ENCODE measurements at places on chromosomes 13 and 19.
A peak's percentile ranks its signal among the peaks of the same experiment; 100 is the strongest.

DNA sequence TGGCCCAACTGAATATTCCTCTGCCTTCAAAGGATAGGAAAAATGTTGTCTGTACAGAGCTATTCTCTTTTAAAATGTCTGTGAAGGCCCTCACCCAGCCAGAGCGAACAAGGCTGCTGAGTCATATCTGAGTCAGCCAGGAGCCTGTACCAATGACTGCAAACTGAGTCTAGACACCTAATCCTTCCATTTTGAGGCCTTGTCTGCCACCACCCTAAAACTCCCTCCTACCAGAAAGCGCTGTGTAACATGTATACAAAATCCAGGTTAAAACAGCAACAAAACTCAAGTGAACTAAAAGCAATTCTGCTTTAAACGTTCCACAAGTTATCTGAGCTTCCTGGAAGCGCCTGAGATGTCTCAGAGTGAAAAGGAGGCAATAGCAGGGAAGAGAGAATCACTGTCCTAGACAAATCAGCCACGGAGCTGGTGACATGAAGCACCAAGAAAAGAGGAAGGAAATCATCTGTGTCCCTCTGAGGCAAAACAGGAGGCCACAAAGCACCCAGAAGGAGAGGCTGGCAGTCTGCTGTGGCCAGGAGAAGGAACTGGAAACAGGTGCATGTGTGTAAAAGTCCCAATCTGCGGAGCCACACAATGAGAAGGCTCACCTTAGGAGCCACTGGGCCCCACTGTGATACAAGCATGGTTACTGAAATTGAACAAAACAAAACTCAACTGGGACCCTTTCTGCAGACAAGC lies 10.2 kb downstream of the DHRS12 start:
- H3K36me3 ChIP-seq: peaks cover under 1% of the 10 kb centered on the region
- H3K27ac ChIP-seq: peak overlapping the region; percentile 27
- no peaks in the 10 kb centered on the region for H3K27me3 ChIP-seq
- peak; percentile 85 for DNase-seq
- no peak overlapping the region for H3K4me3 ChIP-seq

- no peak overlapping the region for H3K27ac ChIP-seq
- H3K27me3 ChIP-seq: no peaks in the 10 kb centered on the region
- no peaks in the 10 kb centered on the region for H3K4me1 ChIP-seq
- H3K36me3 ChIP-seq: no peaks in the 10 kb centered on the region
Observed at GRCh38 chr13:82076496-82076895, 1735.6 kb upstream of the SPRY2 start.

GRCh38 chr19:33805313-33805712 lies 8.6 kb downstream of the KCTD15 start:
- H3K4me1 ChIP-seq: peaks cover 13% of the 10 kb centered on the region
- no peak overlapping the region for H3K27ac ChIP-seq
- H3K4me3 ChIP-seq: no peak overlapping the region
- H3K27me3 ChIP-seq: no peaks in the 10 kb centered on the region
- no peaks in the 10 kb centered on the region for H3K36me3 ChIP-seq

GRCh38 chr13:110479648-110480047 lies 81.9 kb downstream of the RAB20 start:
- peaks cover 8% of the 10 kb centered on the region for H3K4me1 ChIP-seq
- no peak for DNase-seq
- H3K27ac ChIP-seq: no peak overlapping the region
- H3K27me3 ChIP-seq: no peaks in the 10 kb centered on the region

DNA sequence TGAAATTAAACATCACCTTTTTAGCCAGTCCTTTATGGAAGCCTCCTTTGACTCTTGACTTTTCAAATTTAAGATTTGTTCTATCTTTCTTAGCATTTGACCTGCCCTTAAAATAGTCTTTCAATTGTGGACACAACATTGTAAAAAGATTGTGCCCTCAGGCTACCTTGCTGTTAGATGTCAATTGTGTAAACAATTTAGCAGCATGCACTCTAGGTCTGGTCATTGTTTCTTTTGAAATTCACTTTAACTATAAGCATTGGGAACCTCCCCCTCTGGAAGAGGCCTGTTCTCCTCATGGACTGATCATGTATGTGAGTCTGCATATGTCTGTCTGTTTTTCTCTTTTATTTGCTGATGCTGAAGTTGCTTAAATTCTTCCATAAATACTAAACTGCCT lies 31.5 kb upstream of the PABPC3 start:
- H3K27ac ChIP-seq: no peak overlapping the region
- H3K36me3 ChIP-seq: no peaks in the 10 kb centered on the region
- H3K4me1 ChIP-seq: peaks cover 1% of the 10 kb centered on the region
- no peak overlapping the region for H3K4me3 ChIP-seq
- H3K27me3 ChIP-seq: peaks cover 31% of the 10 kb centered on the region

GRCh38 chr13:79060216-79060615 lies 345.8 kb downstream of the RBM26 start:
- no peaks in the 10 kb centered on the region for H3K27me3 ChIP-seq
- H3K4me3 ChIP-seq: no peak overlapping the region
- H3K36me3 ChIP-seq: no peaks in the 10 kb centered on the region
- H3K27ac ChIP-seq: no peak overlapping the region
- DNase-seq: no peak

DNA sequence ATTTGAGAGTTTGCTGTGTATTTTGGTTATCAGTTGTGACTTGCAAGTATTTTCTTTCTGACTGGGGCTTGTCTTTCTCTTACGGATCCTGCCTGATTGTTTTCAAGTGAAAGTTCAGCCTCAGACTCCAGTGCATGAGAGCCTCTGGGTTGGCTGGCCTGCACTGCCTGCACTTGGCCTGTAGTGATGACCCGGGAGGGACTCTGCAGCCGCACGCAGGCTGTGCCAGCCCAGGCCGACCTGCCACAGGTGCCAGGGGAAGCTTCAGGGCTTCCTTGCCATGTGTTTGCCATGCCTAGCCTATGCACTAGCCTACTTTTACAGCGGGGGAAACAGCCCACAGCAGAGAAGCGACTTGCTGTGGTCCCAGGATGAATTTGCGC lies 77.0 kb downstream of the KDM4B start:
- DNase-seq: no peak
- H3K4me3 ChIP-seq: no peak overlapping the region

DNA sequence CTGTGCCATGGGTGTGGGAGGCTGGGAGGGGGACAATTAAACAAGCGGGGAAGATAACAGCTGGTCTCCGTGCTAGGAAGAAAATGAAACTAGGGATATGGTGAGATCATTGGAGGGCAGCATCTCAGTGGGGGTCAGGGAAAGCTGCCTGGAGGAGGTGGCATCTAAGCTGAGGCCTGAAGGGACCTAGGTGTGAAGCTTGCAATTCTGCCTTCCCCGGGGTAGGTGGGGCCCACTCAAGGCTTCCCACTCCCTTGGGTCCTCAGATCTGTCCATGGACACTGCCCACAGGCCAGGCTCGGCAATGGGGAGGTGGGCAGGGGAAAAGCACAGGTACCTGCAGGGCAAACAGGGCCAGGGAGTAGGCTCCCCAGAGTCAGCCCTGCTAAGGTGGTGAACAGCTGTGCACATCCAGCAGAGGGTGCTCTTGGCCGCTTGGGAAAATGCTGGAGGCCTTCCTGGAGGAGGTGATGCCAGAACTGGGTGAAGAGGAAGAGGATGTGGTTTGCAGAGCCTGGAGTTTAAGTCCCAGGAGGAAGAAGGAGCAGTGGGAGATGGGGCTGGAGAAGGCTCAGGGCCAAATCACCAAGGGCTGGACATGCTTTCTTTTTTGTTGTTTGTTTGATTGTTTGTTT lies 25.7 kb upstream of the CCNE1 start:
- H3K27ac ChIP-seq: no peak overlapping the region
- DNase-seq: no peak
- H3K4me1 ChIP-seq: no peaks in the 10 kb centered on the region
- peaks cover 7% of the 10 kb centered on the region for H3K27me3 ChIP-seq
- no peak overlapping the region for H3K4me3 ChIP-seq

GRCh38 chr19:10501971-10502523 lies 1.1 kb downstream of the KEAP1 start:
- H3K27ac ChIP-seq: peak overlapping the region; percentile 42
- H3K36me3 ChIP-seq: peaks cover 20% of the 10 kb centered on the region
- peak overlapping the region; percentile 75 for H3K4me3 ChIP-seq
- H3K4me1 ChIP-seq: peaks cover 18% of the 10 kb centered on the region

DNA sequence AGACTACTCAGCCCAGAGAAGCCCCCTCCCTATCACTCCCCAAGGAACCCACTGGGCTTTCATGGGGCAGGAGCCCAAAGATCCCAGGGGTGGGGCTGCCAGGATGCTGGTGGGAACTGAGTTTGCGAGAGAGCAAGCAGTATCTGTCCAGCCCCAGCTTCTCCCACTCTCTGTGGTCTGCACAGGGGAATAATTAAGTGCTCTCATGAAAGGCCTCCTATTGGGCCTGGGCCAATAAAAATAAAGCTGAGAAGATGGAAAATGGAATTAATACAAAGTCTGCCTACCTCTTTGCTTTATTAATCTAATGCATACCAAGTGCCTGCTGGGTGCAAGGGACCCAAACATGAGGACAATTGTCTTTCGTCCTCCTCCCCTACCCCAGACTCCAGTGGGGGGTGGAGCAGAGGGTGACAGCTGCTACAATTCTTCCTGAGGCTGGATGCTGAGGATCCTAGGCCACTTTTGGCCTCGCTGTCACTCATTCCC lies 5.4 kb downstream of the DDX39A start:
- H3K4me3 ChIP-seq: no peak overlapping the region
- no peak for DNase-seq
- peaks cover 51% of the 10 kb centered on the region for H3K36me3 ChIP-seq
- no peaks in the 10 kb centered on the region for H3K27me3 ChIP-seq
- H3K27ac ChIP-seq: peak overlapping the region; percentile 10

DNA sequence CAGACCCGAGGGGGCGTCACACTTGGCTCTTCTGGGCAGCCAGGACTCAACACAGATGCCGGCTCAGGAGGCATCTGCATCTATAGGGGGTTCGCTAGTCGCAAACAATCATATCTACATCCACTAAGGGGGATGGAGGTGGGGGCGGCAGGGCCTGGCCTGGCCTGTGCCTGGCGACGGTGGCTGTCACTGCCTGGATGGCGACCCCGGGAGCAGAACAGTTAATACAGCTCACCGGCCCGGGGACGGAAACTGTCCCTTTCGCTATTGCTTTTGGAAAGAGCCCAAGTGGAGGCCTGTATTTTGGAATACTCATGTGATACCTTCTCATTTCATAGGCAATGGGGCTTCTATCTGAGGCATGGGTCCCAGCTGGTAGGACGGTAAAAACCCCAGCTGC lies 17.7 kb downstream of the SGTA start:
- H3K36me3 ChIP-seq: peaks cover 96% of the 10 kb centered on the region
- no peaks in the 10 kb centered on the region for H3K4me1 ChIP-seq
- no peak overlapping the region for H3K27ac ChIP-seq
- DNase-seq: no peak
- no peaks in the 10 kb centered on the region for H3K27me3 ChIP-seq

- no peaks in the 10 kb centered on the region for H3K36me3 ChIP-seq
- DNase-seq: no peak
- H3K4me3 ChIP-seq: no peak overlapping the region
Observed at GRCh38 chr19:51018745-51019543, 565 bp downstream of the KLK10 start.

- H3K4me3 ChIP-seq: no peak overlapping the region
- no peaks in the 10 kb centered on the region for H3K36me3 ChIP-seq
- no peaks in the 10 kb centered on the region for H3K27me3 ChIP-seq
- DNase-seq: no peak
- no peak overlapping the region for H3K27ac ChIP-seq
Observed at GRCh38 chr13:48296528-48296927, 7.0 kb upstream of the RB1 start.

- H3K36me3 ChIP-seq: peaks cover 10% of the 10 kb centered on the region
- H3K4me3 ChIP-seq: no peak overlapping the region
- no peak for DNase-seq
- H3K27ac ChIP-seq: no peak overlapping the region
- H3K4me1 ChIP-seq: no peaks in the 10 kb centered on the region
- H3K27me3 ChIP-seq: no peaks in the 10 kb centered on the region
Observed at GRCh38 chr13:99258946-99259345, 767 bp upstream of the GPR18 start.

DNA sequence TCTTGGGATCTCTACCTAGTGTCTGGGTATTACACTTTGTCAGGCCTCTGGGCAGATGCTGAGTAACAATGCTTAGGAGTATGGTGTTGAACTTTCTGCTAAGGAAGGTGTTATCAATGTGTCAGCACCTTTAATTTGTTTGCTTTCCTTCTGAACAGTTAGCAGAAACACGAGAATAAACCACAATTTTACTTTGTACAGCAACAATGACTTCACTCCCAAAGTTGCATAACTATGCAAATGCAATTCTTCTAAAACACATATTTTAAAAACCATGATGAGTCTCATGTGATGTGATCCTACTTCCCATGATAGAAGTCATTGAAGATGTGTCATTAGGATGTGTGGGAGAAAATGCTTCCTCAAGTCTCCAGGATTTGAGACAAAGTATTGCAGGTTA lies 155.0 kb downstream of the POSTN start:
- no peaks in the 10 kb centered on the region for H3K27me3 ChIP-seq
- no peaks in the 10 kb centered on the region for H3K36me3 ChIP-seq
- no peak overlapping the region for H3K27ac ChIP-seq
- H3K4me3 ChIP-seq: no peak overlapping the region
- DNase-seq: peak; percentile 68
- H3K4me1 ChIP-seq: peaks cover 3% of the 10 kb centered on the region
